ENCODE measurements at places on chromosomes 12 and 14.

- DNase-seq, result no peak
Measured at GRCh38 chr12:124480469-124481256, 86.7 kb downstream of the NCOR2 start.

- no peak for DNase-seq
Measured at GRCh38 chr14:93431036-93431670, 414 bp downstream of the UNC79 start.

DNA sequence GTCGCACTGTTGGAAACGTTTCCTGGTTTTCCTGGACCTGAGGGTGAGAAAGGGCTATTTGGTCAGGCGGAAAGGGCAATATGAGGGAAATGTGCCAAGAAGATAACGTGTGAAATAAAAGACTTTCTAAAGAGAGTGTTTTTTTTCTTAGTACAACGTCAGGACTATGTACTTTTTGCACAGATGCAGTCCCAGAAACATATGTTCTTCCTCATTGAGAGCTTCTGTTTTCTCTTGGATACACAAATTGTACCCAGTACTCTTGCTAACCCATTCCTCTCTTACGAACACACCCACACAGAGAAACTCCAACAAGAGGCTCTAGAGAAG, 669 bp upstream of the PKP2 start:
- no peak for DNase-seq

DNA sequence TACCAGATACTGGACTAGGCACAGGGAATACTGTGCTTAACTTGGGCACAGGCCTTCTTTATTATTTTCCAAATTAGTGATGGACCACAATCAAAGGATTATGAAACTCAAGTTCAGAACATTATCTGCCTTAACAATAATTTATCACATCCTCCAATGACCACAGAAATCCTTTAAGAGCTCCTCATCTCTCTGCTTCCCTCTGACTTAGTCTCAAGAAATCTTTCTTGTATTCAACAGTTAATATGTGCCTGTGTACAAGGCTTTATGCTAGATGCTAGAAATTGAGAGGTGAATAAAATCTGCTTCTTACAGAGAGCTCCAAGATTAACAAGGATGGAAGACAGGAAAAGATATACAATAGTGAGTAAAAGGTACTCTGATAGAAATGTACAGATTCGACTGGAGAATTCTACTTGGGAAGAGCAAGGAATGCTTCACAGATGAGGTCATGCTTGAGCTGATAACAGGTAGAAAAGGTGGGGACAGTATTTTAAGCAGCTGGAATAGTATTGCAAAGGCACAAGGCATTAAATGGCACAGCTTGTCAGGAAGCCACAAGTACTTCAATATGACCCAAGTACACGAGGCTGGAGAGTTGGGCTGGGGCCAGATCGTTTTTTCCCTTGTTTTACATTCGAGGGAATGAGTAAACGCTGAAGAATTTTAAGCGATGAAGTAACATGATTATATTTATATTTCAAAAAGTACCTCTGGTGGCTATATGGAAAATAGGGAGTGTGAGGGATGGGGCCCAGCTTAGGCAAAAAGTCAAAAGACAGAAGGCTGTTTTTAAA, 55.1 kb upstream of the ARID2 start:
- no peak for DNase-seq

DNA sequence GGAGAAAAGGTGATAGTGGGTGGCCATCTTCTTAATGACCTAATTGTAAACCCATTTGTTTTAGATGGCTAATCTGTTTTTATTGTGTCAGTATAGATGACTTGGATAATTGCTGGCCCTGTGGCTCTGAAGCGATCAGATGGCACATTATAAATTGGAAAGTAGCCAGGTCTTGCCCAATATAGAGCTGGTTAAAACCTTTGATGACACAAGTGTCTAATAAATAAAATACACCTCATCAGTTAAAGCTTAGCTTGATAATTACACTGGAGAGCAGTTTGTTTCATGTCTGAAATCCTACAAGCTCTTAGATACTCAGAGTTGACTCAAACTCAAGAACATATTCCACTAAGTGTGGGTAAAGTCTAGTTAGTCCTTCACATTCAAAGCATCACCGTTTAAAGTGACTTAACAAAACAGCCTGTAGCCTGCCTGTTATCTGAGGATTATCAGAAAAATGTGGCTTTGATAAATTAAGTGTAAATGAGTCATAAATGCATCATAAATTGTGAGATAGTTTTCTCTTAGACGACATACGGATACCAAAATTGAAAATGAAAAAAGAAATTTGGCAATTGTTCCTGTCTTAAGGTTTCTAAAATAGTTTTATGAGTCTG, 280.9 kb downstream of the LRIG3 start:
- DNase-seq, result peak; percentile 78

- DNase-seq, result no peak
Measured at GRCh38 chr12:2857576-2857975, 737 bp upstream of the TEX52 start.

DNA sequence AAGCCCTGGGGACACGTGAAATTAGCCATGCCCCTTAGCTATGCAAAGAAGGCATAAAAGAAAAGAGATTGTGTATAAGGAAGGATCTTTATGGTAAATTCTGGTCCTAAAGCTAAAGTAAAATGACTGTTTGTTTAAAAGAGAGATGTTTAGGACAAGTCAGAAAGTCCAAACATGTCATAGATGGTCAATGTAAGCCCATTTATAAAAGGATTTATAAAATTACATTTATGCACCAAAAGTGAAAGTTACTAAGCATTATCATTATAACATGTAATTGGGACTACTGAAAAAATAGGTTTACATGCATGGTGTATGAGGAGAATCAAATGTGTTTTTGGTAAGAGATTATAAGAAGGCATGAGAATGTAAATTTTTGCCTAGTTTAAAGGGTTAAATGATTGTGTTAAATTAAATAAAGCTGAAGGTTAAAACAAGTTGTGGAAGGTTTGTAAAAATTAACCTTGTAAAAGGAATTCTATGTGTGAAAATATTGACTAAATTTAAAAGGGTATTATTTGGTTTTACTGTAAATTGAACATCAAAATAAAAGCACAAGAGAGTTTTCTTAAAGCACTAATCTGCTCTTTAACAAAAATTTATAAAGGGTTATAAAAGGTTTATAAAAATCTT, 50.4 kb upstream of the TSPAN8 start:
- DNase-seq, result no peak

Measured in LNCaP clone FGC (cell line).